ENCODE measurements at places on chromosomes 7 and 10. TPM values are rescaled to one million over a fixed set of nuclear protein-coding genes. Genes with fewer than 3 reads are reported as not detected.

Gene COL13A1
- polyA plus RNA-seq, result 29.6 TPM

DNA sequence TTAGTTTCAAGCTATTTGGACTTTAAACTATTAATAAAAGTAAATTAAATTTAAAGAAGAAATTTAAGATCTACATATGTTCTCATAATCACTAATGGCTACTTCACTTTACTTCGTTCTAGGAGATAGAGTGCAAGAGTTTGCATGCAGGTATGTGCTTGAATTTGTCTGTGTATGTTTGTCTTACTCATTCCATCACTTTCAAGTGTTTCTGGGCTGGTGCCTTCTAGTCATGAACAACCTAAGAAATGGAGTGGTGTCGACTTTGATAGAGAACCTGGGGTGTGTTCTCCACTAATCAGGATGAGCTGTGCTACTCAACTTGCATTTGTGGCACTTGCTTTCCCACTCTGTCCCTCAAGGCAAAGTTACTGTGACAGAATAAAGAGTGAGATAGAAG is 169.9 kb downstream of the KCND2 start:
- no peak for DNase-seq

- no peak for DNase-seq
Measured at GRCh38 chr7:132355048-132355447, 221.2 kb downstream of the PLXNA4 start.

DNA sequence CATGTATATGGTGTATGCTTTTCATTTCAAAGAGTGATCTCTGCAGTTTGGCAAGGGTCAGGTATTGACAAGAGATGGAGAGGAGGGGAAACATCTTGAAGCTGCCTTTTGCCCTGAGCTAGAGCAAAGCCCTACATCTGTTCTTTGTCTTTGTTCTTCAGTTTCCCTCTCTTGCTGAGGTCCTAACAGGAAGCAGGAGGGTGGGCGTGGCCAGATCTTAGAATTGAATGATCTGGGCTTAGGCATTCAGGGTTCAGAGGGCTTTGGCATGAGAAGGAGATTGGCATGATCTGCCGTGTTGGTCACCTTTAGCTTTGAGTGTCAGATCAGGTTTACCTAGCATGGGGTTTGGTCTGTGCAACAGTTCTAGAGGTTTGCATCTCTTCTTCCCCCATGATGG is 41.3 kb downstream of the LRMDA start:
- DNase-seq, result no peak
